ENCODE measurements at places on chromosomes 12 and 14. TPM values are rescaled to one million over a fixed set of nuclear protein-coding genes. Genes with fewer than 3 reads are reported as not detected.

Gene IFT43
- polyA plus RNA-seq = 44.0 TPM

Gene PTPRB
- 20.9 TPM for polyA plus RNA-seq

Gene TMEM229B
- polyA plus RNA-seq = 3.3 TPM

Gene KCNJ8
- 18.2 TPM for polyA plus RNA-seq

Gene GYS2
- not detected for polyA plus RNA-seq

Gene GLS2
- 2.2 TPM for polyA plus RNA-seq

- DNase-seq = no peak
Observed at GRCh38 chr12:25784669-25785068, 173.8 kb upstream of the RASSF8 start.

- no peak for DNase-seq
Observed at GRCh38 chr14:88188745-88189416, 134.2 kb downstream of the KCNK10 start.

GRCh38 chr14:50836515-50836914 lies 5.6 kb upstream of the NIN start:
- DNase-seq = no peak

DNA sequence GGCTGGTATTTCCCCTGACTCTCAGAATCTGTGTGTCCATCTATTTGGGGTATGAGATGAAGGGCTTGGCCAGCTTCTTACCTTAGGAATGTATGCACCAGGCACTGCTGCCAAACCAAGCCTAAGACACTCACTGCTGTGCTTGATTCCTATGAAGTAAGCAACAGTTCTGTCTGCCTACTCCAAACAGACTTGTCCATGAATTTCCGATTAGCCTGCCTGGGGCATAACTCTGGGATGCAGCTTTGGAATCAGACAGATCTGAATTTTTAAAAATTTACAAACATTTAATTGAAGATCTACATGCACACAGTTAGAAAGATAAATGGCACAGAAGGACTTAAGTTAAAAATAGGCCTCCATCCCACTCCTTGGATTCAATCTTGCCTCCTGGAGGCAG lies 59.5 kb upstream of the JDP2 start:
- DNase-seq = no peak

DNA sequence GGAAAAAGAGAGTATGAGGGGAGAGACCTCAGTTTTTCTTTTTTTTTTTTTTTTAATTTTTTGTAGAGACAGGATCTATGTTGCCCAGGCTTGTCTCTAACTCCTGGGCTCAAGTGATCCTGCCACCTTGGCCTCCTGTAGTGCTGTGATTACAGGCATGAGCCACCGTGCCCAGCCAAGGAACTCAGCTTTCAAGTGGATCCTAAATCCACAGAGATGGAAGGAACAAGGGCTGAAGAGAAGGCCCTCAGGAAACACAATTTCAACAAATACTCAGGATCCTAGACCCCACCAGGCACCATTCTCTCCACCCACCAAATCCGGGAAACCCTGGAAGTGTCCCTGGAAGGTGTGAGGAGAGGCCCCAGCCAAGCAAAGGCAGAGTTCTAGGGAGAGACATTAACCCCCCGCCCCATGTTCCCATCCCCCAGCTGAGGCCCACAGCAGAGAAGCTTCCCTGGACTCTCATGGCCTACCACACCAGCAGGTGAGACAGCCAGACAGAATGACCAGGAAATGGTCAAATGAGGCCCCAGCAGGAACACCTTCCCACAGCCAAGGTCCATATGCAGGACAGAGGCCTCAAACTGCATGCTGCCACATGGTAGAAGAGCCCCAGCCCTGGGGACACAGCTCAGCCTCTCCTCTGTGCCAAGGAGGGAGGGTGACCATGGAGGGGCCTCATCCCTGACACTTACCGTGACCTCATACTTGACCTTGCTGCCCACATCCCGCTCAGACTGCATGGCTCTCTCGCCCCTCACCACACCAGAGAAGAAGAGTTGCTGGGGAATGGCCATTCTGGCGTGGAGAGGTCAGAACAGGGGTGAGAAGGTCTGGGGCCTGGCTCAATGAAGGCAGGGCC lies 14.1 kb downstream of the ITGA7 start:
- DNase-seq = no peak

- no peak for DNase-seq
Observed at GRCh38 chr12:51863933-51864832, 15.7 kb upstream of the FIGNL2 start.

- no peak for DNase-seq
Observed at GRCh38 chr12:131287938-131288764, 334.4 kb downstream of the ADGRD1 start.

- no peak for DNase-seq
Observed at GRCh38 chr12:62190689-62191490, 69.3 kb upstream of the USP15 start.

DNA sequence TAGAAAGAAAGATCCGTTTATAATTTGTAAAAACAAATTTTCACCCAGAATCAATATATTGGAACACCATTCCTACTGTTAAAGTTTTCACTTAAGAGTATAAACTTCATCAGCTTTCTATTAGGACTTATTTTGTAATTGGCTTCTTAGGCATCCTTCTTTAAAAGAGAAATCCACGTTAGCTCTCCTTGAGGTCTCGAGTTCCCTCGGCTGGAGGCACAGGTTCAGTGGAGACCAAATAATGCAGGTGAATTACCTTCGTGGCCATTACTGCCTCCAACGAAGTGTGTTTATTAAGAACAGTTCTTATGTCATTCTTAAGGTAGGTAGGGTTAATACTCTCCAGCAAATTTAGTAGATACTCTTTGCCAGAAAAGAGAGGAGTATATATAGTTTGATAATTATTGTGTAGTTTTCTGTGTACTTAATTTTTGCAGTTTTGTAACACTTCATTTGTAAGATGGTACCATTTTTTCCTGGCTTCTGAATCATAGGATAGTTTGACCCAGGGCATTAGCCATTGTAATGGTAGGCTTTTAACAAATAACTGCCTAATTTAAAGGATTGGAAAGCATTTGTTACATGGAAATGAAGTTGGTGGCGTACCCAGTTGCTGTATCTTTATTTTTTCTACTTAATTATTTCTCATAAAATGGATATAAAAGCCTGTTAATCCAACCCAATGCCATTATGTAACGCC lies 2.2 kb downstream of the CALM1 start:
- DNase-seq = no peak

GRCh38 chr12:27905285-27906126 lies 67.0 kb downstream of the PTHLH start:
- no peak for DNase-seq

- DNase-seq = no peak
Observed at GRCh38 chr12:3795066-3795465, 42.2 kb upstream of the CRACR2A start.

DNA sequence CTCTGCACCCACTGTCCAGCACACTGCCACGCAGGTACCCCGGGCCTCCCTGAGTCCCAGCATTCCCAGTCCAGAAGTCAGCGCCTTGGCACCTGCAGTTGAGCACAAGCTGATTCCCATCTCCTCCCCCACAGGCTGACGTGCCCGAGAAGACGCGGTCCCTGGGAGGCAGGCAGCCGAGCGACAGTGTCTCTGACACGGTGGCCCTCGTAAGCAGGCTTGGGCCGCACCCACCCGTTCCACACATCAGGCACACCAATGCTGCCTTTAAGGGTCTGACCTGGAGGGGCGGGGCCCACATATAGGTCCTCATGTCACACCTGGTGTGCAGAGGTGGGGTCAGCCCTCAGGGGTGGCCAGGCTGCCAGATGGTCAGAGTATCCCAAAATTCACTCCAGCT lies 18.4 kb upstream of the TEX22 start:
- DNase-seq = no peak

DNA sequence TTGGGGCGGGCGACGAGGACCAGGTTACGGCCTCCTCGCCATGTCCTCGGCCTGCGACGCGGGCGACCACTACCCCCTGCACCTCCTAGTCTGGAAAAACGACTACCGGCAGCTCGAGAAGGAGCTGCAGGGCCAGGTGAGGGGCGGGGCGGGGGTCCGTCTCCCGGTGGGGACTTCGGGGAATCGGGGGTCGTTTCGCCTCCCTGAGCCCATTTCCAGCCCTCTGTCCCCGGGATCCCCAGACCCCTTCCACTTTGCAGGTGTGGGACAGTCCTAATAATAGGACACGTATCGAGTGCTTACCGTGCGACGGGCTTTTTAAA lies 380 bp downstream of the ANKRD13A start:
- no peak for DNase-seq

- DNase-seq = no peak
Observed at GRCh38 chr12:27331291-27331926, 1.2 kb upstream of the BMAL2 start.

DNA sequence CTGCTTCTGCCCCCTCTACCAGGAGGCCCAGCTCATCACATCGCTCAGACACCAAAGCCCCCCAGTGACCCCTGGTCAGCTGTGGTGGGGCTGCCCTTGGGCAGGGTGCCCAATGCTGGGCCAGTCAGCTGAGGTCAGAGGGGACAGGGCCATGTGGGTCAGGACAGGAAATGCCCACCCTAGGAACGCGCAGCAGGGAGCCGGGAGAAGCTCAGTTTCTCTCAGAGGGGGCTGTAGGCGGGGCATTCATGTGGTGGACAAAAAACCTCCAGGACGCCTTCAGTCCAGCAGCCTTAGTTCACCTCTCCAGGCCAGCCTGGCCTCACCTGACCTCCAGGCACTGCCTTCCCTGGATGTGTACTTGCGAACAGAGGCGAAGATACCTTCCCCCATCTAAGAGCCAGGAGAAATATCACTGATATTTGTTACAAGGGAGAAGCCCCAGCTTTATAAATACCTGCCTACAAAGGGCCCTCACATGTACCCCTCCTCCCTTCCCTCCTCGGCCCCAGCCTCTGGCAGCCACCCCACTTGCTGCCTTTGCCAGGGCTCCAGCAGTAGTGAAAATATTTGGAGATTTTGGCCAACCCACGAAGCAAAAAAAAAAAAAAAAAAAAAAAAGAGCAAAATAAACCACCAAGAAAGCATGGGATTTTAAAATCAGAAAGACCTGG lies 41.9 kb upstream of the PLEKHG6 start:
- no peak for DNase-seq

GRCh38 chr12:21718403-21718802 lies 56.1 kb downstream of the KCNJ8 start:
- no peak for DNase-seq

- DNase-seq = no peak
Observed at GRCh38 chr14:82635915-82636314, 1102.3 kb upstream of the SEL1L start.

DNA sequence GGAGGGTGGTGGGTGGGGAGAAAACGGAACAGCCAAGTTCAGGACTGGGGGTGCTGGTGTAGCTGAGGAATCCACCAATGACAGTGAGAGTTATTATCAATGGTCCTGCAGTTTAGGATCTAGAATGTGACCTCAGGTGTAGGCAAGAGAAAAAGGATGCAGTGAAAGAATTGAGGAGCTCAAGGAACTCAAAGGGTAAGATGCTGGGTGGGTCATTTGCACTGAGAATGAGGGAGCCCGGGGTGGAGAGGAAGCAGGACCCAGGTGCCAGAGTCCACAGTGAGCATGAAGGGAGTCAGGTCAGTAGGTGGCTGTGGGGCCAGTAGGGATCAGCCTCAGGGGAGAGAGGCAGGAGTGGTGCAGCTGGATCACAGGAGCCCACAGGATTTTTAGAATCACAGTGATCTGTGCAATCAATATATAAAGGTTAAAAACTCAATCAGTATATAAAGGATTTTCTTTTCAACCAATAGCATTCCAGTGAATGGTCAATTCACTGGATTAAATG lies 3.2 kb upstream of the KRT7 start:
- DNase-seq = no peak

DNA sequence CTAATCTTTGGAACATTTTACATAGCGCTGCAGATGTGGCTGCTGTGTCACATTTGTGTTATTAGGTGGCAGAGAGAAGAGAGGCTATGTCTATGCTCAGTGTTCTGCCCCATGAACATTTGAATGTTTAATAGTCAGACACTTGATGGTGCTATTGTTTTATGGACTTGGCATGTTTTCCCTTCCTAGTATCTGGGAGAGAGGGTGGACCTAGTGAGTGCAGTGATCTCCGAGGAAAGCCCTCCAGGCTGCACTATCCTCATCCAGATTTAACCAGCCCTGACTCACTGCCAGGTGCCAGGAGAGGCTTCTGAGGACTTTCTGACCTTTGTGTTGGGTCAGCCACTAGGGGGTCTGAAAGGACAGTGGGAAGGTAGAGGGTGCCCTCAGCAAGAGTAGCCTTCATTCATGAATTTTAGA lies 24.3 kb downstream of the ZFC3H1 start:
- DNase-seq = no peak

GRCh38 chr14:59195912-59196311 lies 7.4 kb downstream of the DAAM1 start:
- no peak for DNase-seq

DNA sequence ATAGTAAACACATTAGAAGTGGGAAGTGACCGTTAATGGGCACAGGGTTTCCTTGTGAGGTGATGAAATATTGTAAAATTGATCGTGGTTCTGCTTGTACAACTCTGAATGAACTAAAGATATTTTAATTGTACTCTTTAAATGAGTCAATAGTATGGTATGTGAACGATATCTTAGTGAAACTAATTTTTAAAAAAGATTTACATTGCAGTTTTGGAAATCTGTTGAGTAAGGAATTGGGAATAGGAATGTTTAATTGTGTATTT lies 1.7 kb downstream of the ZNF410 start:
- no peak for DNase-seq

DNA sequence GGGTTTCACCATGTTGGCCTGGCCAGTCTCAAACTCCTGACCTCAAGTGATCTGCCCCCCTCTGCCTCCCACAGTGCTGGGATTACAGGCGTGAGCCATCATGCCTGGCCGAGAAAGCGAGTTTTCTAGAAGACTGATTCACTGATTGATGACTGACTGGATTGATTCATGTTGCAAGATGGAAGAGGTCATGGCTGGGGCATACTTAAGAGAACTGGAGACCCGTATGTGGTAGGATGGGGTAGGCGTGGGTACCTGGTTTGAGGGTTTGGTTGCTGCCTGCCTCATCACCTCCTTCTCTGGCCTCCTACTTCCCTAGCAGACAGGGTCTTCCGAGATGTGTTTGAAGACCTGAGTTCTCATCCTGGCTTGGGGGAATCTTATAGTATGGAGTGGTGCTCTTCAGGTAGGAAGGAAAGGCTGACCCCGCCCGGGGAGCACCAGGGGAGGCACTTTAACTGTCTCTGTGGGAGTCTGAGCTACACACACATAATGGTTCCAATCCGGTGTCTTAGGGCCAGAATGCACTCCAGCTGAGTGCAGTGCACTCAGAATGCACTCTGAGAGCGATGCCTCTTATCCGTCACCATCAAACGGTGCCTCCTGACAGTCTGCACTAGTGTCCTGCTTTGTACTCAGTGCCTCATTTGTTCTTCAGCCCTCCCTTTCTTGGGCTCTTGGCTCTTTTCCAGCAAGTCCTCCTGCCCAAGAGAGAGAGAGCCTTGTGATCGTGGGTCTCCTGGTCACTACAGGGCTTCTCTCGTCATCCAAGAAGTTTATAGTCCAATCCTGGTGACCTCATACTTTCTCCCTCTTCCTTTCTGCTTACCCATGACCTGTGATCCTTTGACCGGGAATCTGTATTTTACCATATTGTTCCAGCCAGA lies 19.7 kb downstream of the PLEKHG3 start:
- no peak for DNase-seq

DNA sequence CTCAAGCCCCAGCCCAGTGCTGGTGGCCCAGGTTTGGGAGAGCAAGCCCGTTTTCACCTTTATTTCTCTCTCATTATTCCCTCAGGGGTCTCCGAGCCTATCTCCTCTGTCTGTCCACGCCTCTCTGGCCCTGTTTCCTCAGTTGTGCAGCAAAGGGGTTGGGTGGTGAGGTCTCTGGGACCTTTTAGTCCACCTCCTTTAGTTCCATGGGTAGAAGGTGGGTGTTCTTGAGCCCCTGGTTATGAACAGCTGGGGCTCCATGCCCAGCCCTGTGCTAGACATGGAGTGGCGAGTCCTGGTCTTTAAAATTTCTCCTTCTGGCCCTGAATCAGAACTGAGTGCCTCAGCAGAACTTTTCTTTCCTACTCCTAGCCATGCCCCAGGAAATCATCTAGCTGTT lies 1.3 kb upstream of the NGB start:
- no peak for DNase-seq
